Foreskin keratinocyte (primary cell): ENCODE measurements at places on chromosomes 1 and 21.
A peak's percentile ranks its signal among the peaks of the same experiment; 100 is the strongest.

DNA sequence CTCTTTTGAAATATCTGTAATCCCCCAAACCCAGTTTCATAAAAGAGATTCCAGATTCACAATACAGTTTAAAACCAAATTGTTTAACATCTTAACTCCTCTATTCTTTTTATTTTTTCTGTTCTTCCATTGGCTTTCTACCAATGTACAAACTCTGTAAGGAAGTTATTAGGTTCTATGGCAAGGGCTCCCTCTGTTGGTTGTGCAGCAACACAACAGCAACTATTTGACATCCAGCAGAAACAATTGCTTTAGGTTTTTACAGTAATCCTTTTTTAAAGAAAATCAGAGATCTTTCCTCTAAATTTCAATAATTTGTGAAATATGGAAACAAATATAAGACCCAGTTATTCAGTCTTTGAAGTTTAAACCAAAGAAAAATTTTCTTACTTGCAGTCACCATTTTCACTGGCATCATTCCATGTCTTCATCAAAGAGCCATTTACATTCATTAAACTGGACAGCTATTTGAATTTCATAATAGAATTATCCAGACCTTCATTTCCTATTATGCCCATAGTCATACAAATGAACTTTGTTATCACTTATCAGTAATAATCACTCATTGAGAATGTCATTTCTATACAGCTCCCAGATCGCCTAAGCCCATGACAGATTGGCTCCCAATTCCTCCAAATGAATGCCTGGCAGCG is 46.5 kb upstream of the RNF11 start:
- peak; percentile 3 for DNase-seq

GRCh38 chr21:19501115-19501514 is 1097.5 kb upstream of the TMPRSS15 start:
- DNase-seq = no peak

DNA sequence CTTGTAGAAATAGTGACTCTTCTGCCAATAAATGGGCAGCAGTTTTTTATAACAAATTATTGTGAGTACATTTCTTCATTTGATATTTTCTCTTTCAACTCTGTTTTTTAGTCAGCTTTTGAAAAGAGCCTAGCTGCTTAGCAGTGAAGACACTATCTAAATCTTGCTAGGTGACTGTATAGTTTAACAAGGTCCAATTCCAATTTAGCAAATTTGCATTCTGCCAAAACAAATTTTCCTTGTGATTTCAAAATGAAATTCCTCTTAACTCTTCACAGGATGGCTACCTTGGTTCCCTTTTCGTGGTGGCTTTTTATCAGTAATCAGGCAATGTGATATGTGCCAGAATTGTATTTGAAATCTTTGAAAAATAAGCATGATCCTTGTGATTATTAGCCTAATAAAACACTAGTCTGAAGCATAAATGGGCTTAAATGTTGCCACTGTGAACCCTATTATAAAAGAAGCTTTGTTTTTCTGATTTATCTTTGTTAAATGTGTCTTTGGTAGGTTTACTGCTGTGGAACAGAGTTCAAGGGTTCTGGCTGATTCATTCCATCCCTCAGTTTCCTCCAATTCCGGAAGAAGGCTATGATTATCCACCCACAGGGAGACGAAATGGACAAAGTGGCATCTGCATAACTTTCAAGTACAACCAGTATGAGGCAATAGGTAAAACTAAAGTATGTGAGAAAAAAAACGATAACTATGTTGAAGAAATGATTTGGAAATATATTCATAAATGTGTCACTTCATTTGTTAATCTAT is 12.2 kb downstream of the DNASE2B start:
- no peak for DNase-seq

DNA sequence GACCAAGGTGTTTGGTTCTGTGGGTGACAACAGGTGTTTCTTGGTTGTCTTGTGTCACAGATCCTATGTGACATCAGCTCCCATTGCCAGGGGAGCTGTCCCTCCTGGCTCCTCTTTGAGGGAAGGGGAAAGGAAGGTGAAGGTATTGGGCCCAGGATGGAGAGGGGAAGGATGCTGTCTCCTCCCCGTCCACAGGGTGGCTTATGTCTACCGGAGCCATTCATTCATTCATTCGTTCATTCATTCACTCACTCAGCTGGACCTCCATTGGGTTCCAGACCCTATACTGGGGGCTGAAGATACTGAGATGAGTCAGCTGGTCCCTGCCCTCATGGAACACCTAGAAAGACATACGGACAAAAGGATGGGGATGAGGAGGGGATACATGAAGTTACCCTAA is 38.9 kb downstream of the EPHB2 start:
- DNase-seq = no peak

DNA sequence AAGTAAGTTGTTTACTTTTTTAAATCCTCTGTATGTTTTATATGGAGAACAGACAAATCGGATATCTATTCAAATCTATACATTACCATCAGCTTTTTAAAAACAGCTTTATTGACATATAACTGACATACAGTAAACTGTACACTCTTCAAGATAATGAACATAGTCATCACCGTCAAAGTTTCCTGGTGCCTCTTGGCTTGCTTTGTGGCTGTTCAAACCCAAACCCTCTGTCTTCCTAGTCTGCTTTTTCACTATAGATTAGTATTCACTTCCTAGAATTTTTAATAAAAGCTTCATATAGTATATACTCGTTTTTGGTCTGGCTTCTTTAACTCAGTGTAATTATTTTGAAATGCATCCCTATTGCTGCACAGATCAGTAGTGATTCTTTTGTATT is 56.4 kb upstream of the TPTE start:
- no peak for DNase-seq

- no peak for DNase-seq
Observed at GRCh38 chr1:116405241-116406135, 32.4 kb downstream of the ATP1A1 start.

DNA sequence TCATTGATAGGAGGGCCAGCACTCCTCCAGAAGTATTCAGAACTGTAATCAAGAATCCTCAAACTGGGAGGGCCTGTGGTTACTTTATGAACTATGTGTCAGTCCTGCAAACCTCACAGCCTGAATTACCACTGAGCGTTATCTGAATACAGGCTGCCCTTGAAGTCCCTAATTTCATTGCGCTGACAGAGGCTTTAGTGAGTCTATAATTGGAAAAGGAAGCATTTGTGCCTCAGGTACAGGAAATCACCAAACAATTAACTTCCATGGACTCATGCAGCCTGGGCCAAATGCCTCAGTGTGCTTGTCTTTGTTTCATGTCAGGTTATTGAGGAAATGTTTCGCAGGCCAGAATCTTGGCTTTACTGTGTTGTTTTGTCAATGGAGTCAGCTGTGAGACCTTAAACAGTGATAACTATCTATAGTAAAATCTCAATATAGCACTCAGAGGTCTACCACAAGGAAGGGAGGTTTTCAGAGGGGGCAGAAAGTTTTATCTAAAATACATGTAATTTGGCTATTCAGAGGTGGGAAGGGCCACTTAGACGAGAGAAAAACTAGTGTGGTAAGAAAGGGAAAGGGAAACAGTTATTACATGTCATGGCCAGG is 32.9 kb upstream of the DOCK7 start:
- DNase-seq = no peak

DNA sequence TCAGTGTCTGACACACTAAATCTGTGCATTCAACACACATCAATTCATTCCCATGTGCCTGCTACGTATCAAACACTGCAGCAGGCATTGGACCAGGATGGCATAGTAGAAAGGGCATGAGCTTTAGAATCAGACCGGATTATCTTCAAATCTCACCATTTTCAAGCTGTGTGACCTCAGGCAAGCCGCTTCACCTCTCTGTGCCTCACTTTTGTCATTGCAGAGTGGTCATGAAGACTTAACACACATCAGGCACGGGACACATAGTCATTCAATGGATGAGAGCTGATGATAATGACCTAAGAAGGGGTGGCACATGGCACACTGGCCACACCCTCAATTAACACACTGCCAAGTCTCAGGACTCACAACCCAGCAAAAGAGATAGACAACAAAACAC is 46.8 kb downstream of the KLHDC7A start:
- DNase-seq = no peak

- peak; percentile 80 for DNase-seq
Observed at GRCh38 chr1:197976368-197976767, 59.2 kb downstream of the LHX9 start.

- DNase-seq = no peak
Observed at GRCh38 chr21:44569861-44570517, 3.5 kb upstream of the KRTAP10-4 start.

DNA sequence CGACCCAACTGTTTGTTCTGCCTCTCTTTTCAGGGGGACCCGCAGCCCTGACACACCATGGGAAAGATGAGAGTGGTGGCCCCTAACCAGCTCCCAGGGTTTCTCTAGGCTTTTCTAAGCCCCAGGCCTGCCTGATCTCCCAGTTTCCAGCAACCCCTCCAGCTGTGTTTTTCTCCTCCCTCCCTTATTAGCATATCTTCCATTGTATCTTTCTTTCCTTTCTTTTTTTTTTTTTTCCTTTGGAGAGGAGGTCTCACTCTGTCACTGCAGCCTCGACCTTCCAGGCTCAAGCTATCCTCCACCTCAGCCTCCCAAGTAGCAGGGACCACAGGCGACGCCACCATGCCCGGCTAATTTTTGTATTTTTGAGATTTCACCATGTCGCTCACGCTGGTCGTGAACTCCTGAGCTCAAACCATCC is 1.8 kb upstream of the CERS2 start:
- DNase-seq = no peak

- no peak for DNase-seq
Observed at GRCh38 chr1:151612501-151613281, 841 bp downstream of the SNX27 start.

- DNase-seq = no peak
Observed at GRCh38 chr1:25936947-25937346, 30.7 kb upstream of the STMN1 start.

DNA sequence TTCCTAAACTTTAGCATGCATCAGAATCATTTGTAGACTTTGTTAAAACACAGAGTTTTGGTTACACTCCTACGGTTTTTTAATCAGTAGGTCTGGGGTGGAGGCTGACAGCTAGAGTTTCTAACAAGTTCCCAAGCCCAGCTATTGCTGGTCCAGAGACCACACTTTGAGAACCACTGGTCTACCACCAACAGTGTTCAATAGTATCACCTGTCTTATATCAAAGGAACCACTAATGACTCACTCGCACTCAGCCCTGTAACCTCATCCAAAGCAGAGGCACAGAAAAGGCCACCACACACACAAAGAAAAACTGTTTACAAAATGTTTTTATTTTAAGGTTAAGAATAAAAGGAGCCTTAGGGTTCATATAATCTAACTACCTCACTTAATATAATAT is 68.7 kb downstream of the HIVEP3 start:
- DNase-seq = no peak

- DNase-seq = no peak
Observed at GRCh38 chr1:168372307-168372706, 91.6 kb downstream of the TBX19 start.

- no peak for DNase-seq
Observed at GRCh38 chr1:162026881-162027280, 3.2 kb upstream of the OLFML2B start.

- DNase-seq = no peak
Observed at GRCh38 chr1:158362941-158363340, 9.2 kb downstream of the CD1E start.

DNA sequence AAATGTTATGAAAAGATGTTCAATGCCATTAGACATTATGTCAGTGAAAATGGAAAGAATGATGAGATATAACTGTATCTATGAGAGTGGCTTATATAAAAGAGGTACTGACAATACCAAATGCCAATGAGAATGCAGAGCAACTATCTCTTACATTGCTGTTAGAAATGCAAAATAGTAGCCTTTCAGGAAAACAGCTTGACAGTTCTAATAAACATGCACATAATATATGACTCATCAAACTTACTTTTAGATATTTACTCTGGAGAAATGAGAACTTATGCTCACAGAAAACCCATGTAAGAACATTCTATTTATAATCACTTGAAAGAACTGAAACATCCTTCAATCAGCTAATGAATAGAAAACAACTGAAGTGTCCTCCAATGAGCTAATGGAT is 996.7 kb upstream of the ADGRL4 start:
- no peak for DNase-seq

DNA sequence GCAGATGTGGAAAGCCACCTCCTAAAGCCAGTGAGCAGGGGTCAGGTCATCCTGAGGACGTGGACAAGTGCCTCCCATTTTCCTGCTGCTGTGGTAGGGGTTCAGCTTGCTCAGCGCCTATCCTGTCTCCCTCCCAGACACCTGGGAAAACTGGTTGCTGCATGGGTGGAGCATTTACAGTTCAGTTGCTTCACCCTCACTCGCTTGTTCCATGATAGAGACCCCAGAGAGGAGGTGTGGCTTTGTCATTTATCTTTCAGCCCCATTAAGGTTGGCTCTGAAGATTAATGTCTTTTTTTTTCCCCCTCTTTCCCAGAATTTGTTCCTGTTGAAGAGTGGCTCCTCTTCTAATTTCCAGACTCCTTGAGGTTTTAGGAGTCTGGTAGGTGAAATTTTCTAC is 9.2 kb downstream of the VANGL1 start:
- DNase-seq = no peak

GRCh38 chr1:206704226-206704625 is 19.5 kb downstream of the MAPKAPK2 start:
- no peak for DNase-seq

GRCh38 chr1:22702296-22703085 is 8.1 kb upstream of the EPHB2 start:
- DNase-seq = no peak

GRCh38 chr1:23772049-23772853 is 6.0 kb upstream of the PITHD1 start:
- peak; percentile 19 for DNase-seq

DNA sequence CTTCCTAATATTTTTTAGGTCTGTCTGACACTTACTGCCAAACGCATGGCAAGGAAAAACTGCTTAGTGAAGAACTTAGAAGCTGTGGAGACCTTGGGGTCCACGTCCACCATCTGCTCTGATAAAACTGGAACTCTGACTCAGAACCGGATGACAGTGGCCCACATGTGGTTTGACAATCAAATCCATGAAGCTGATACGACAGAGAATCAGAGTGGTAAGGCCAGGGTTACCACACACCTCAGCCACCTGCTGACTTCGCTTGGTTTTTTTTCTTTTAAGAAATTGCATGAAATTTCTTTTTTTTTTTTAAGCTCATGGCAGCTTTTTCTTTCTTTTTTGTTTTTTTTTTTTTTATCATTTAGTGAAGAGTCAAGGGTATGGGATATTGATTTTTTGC is 17.2 kb downstream of the ATP1A1 start:
- DNase-seq = no peak

GRCh38 chr1:162552684-162553252 is 8.8 kb upstream of the UAP1 start:
- DNase-seq = no peak

DNA sequence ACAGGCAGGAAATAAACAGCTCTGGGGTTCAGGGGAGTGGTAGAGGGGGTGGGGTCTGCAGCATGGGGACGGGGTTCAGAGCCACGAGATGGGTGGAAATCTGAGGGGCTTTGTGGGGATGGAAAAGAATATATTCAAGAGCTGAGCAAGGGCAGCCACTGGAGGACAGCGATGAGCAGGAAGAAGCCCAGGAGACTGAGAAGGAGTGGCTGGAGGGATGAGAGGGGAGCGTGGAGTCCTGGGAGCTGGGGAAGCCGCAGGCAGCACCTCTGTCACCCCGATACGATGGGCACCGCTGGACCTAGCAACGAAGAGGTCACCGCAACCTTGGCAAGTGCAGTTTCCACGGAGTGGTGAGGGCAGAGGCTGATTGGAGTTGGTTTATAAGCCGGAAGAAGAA is 10.0 kb upstream of the KCNAB2 start:
- DNase-seq = no peak

- DNase-seq = no peak
Observed at GRCh38 chr1:71170925-71171324, 90.1 kb upstream of the ZRANB2 start.

- DNase-seq = no peak
Observed at GRCh38 chr1:215970406-215970805, 403.3 kb downstream of the KCTD3 start.
